ENCODE measurements at places on chromosomes 7 and 10. TPM values are rescaled to one million over a fixed set of nuclear protein-coding genes. Genes with fewer than 3 reads are reported as not detected.

DNA sequence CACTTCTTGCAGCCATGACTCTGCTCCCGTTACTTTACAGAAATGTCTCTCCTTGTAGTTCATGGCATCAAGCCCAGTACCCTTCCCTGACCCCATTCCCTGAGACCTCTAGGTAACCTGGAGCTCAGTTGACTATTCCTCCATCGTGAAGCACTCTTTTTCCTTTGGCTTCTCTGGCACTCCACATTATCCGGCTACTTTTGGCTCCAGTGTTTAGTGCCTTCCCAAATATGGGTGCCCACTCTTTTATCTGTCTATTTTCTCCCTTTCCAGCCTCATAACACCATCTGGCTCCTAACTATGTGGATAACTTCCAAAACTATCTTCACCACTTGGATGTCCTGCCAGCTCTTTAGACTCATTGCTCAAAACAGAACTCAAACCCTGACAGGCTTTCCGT lies 744.7 kb upstream of the GALNT17 start:
- DNase-seq, result no peak

Gene FLNC
- 24.8 TPM for polyA plus RNA-seq

Gene SEMA3E
- polyA plus RNA-seq, result 2.0 TPM

Gene VWDE
- polyA plus RNA-seq, result 4.5 TPM

DNA sequence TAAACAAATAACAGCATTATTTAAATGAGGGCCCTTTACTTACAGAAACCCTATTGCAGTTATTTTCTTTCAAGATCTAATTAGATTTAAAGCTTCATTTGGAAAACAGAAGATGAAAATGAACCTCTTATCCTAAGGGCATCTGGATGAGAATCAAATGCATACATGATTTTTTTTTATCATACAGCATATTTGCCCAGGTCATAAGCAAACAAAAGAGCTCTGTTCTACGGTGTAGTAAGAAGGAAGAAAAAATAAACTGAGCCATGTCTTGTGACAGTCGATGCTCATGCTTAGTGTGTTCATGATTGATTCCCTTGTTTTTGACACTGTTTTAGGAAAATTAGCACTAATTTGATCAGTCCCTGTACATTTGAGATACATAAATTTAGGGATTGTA lies 202.6 kb upstream of the RNF32 start:
- DNase-seq, result no peak

DNA sequence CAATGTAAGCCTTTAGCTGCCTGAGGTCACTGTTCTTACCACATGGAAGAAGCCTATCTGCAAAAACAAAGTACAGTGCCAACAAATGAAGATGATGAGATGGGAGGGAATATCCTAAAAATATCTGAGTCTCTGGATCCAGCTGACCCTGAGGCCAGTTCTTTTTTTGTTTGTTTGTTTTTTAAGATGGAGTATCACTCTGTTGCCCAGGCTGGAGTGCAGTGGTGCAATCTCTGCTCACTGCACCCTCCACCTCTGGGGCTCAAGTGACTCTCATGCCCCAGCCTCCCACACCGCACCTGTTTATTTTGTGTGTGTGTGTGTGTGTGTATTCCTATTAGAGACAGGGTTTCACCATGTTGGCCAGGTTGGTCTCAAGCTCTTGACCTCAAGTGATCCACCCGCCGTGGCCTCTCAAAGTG lies 44.9 kb downstream of the HYCC1 start:
- no peak for DNase-seq

DNA sequence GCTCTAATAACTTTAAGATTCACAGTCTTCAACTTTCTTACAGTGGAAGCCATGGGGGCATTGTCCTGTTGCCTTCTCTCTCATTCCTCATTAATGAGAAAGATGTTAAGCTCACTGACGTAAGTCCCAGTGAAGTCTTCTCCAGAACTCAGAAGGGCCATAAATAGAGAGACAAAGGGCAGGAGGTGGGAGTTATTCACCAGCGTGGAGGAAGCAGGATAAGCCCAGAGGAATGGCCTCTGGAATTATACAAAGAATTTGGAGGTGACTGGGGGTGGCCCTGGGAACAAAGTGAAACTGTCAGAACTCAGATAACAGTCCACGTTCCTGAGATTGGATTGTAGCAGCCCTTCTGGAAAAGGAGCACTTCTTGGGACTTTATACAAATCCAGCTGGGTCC lies 52.4 kb downstream of the SORBS1 start:
- peak; percentile 34 for DNase-seq

- no peak for DNase-seq
These were observed 97.9 kb upstream of the PALS2 start for GRCh38 chr7:24475166-24475961.

DNA sequence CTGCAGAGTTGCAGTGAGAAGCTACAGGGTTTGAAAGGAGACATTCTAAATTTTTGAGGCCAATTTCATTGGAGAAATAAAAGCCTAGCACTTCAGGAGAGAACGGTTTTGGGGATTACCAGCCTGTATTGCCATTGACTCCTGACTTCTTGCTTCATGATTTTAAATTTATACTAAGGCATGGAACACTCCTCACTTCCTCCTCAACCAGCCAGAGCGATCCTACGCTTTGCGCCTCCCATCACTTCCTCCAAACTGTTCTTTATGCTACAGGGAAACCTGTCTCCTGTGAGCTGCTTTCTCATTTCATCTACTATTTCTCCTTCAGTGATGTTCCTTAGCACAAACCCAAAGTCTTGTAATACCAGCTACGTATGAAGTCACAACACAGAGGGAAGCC lies 495.1 kb downstream of the SUGCT start:
- no peak for DNase-seq

DNA sequence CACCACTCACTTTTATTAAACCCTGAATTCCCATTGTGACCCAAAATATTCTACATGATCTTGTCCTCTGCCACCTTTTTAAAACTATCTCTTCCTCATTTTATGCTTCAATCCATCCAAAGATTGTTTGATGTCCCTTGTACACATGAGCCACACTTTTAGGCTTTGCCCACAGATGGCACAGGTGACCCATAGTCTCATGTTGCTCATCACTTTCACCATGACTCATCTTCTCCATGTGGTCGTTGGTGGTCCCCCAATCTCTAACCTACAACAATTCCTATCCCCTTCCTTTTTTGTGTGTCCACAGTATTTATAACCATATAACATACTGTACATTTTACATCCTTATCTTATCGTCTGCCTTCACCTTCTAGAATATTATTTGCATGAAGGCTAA lies 271.5 kb upstream of the ZWINT start:
- DNase-seq, result no peak

- no peak for DNase-seq
These were observed 204.3 kb downstream of the PTEN start for GRCh38 chr10:88067737-88068136.

GRCh38 chr10:119865699-119866240 lies 6.9 kb downstream of the MCMBP start:
- no peak for DNase-seq

DNA sequence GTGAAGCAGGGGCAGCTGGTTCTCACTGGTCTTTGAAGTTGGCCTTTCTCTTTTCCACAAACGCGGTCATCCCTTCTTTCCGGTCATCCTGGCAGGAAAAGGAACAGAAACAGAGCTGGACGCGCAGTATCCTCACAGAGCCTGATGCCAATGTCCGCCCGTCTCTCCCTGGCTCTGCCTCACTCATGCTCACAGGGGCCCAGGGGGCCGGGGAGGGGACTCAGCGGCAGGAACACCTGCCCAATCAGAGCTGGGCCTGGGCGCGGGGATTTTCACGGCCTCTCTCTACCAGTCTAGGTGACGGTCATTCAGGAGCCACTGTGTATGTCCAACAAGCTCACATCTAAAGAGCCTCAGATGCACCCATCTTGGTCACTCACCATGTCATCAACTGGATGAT lies 5.0 kb upstream of the FUOM start:
- no peak for DNase-seq

GRCh38 chr7:98771519-98771918 lies 98.3 kb downstream of the TMEM130 start:
- DNase-seq, result peak; percentile 48

Gene CPVL
- 57.5 TPM for polyA plus RNA-seq

All from renal pelvis (tissue), 12 donors.